ENCODE measurements at places on chromosomes 13 and 19.

- no peak for DNase-seq
Observed at GRCh38 chr13:79562557-79562956, 81.6 kb downstream of the NDFIP2 start.

- DNase-seq = no peak
Observed at GRCh38 chr13:74329962-74330361, 195.8 kb upstream of the KLF12 start.

DNA sequence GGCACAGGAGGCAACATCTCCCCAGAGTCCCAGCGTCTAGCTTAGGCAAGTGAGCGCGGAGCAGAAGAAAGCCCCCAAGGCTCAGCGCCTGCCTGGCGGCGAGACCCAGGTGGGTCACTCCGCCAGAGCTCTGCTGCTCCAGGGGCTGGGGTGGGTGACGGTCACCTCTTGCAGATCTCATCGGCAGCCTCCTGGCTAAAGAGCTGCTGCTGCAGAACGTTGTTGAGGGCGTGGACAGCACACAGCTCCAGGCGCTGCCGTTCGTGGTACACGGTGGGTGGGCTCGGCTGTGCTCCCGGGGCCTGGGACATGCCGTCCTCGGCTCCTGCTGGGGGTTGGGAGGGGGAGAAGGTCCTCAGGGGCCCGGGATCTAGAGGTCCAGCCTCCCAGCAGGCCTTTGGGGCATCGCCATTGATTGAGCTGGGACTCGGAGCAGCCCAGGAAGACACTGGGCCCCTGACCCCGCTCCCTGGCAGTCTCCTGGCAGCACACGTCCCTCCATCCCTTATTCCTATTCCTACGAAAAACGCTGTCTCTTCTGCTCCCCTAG, 795 bp downstream of the JOSD2 start:
- no peak for DNase-seq

DNA sequence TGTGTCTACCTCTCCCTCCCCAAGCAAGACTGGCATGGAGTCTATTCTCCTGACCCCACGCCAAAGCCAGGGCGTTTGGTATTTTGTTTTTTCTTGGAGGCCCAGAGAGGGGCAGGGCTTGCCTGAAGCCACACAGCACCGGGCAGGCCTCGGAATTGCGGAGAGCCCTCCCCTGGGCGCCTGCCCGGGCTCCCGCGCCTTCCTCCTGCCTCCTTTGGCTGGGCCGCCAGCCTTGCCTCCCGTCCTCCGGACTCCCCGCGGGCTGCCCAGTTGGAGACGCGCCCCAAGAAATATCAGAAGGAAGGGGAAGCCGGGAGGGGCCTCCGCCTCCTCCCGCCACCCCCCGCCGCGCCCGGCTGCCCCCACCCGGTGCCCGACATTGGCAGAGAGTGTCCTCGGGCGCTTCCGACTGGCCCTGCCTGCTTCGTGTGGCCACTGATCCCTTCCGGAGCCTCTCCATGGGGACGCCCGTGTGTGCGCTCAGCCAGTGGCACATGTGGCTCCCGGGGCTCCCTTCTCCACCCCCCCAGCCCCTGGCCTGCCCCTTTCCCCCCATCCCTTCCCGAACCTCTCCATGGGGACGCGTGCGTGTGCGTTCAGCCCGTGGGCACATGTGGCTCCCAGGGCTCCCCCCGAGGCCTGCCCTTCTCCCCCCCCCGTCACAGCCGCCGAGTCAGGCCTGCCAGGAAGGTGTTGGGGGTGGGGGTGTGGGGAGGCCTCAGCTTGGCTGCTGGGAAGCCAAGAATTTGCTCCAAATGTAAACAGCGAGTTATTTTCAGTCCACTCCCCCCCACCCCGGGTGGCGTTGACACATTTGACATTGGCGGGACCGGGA, 37.3 kb downstream of the NFIC start:
- no peak for DNase-seq

DNA sequence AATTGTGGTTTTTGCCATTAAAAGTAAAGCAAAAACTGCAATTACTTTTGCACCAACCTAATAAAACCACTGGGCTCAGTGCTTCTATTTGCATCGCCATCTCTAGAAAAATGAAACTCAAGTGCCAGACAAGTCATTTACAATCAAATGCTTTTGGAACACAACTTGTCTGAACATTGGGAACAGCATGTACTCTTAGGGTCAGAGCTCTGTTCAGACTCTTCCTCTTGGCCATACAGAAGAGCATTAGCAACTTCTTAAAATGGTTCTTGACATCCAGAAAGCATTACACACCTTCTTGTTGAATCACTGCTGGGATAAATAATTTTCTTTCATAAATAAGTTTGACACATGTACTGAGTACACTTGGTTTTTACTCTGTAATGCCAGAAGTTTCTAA, 272.5 kb downstream of the DCLK1 start:
- no peak for DNase-seq

DNA sequence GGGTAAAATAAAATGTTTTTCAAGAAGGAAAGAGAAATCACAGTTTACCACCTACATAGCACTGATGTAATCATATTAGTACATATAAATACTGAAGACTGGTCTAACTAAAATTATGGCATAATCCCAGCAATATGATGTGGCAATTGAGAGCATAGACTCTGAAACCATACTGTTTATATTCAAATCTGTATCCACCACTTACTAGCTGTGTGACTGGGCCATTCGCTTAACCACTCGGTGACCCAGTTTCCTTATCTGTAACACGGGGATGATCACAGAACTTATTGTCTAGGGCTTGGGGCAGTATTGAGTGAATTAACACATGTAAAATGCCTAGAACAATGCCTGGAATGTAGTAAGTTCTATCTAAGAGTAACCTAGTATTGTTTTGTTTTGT, 13.1 kb upstream of the GTF3A start:
- no peak for DNase-seq

- DNase-seq = no peak
Observed at GRCh38 chr13:22276616-22277015, 605.7 kb downstream of the FGF9 start.

DNA sequence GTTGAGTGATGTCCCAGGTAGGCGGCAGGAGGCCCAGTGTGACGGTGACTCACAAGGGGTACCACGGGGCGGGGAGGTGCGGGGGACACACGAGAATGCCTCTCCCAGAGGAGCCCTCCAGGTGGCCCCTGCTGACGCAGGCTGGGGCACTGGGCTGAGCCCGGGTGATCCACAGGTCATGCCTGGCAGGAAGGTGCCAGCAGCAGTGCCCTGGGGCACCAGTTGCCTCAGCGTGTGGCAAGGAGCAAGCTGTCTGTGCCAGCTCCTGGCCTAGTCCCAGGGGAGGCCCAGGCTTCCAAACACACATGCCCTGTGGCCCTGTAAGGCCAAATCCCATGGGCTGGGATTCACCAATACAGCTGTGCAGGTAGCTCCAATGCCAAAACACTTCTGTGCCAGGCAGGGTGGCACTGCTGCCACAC, 28.0 kb downstream of the AKT2 start:
- DNase-seq = no peak

DNA sequence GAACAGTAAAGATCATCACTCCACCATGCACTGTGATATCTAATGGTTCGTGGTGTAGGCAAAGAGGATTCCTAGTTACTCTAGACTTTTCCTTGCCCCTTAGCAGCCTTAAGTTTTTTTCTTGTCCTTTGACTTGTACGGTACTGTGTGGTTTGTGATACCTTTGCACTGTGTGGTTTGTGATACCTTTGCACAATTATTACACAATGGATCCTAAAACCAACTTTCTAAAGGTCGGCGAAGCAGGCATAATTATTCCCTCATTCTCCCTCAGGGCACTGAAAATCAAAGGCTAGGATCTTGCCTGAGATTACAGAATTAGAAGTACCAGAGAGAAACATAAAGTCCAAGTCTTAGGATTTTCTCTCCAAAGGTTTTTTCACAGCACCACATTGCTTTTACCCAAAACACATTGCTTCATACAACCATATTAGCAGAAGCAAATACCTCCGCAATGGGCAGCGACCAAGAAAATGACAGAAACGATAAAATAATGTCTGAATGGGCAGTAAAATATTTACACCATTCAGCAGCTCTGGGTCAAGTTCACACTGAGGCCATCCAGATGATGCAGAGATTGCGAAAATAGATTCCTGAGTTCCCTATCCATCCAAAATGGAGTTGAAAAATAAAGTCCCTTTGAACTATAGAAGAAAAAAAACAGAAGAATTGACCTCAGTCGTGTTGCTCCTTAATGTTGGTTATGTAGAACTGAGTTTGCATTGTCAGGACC, 106.4 kb downstream of the FGF14 start:
- no peak for DNase-seq

GRCh38 chr13:44293908-44294735, 79.5 kb upstream of the SERP2 start:
- DNase-seq = no peak

DNA sequence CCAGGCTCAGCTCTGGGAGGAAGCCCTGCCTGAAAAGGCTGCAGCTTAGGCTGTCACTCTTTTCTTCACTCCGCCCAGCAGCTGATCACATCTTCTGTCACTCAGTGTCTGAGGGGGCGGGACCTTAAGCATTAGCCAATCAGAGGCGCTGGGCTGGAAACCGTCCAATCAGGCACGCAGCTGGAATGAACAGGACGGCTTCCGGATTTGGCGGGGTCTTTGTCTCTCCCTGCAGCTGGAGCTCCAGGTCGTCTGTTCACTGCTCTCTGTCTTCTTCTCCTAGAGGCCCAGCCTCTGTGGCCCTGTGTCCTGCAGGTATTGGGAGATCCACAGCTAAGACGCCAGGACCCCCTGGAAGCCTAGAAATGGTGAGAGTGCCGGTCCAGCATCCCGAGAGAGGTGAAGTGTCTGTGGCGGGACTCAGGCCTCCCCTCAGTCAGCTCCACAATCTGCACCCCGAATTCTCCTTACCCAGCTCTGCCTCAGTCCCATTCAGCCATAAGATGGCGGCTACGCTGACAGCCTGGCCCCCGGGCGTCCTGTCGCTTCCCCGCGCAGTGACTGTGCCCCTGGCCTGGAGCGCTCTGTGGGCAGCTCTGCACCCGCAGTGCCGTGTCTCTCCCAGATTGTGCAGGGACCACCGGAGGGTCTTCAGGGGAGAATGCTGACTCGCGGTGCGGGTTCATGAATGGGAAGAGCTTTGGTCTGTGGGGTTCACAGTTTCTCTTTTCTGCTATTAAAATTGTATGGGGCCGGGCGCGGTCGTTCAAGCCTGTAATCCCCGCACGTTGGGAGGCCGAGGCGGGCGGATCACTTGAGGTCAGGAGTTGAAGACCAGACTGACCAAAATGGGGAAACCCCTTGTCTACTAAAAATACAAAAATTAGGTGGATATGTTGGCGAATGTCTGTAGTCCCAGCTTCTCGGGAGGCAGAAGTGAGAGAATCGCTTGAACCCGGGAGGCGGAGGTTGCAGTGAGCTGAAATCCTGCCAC, at the start of gene ZNF66:
Gene ZNF66, plus strand, starts transcription at position 222 of the 994 bp plus-strand sequence. Its CDS starts 144 bp downstream, at position 366.
- peak; percentile 1 for DNase-seq

DNA sequence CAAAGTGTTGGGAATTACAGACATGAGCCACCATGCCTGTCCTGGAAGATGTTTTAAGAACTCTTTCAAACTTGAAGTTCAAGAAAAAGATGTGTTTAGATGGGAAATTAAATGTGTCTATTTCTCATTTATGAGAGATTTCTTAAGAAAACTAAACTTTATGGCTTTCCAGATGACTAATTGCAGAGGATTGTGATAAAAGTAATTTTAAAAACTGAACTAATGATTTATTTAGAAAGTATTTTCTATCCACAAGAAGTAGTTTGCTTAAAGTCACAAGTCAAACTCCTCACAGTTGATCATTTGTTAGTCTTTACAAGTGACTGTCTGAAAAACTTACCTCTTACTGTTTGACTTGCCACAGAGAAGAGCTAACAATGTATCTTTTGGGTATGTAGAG, 89.6 kb upstream of the SPRY2 start:
- no peak for DNase-seq

- DNase-seq = no peak
Observed at GRCh38 chr19:18943465-18943864, 2.4 kb upstream of the HOMER3 start.

DNA sequence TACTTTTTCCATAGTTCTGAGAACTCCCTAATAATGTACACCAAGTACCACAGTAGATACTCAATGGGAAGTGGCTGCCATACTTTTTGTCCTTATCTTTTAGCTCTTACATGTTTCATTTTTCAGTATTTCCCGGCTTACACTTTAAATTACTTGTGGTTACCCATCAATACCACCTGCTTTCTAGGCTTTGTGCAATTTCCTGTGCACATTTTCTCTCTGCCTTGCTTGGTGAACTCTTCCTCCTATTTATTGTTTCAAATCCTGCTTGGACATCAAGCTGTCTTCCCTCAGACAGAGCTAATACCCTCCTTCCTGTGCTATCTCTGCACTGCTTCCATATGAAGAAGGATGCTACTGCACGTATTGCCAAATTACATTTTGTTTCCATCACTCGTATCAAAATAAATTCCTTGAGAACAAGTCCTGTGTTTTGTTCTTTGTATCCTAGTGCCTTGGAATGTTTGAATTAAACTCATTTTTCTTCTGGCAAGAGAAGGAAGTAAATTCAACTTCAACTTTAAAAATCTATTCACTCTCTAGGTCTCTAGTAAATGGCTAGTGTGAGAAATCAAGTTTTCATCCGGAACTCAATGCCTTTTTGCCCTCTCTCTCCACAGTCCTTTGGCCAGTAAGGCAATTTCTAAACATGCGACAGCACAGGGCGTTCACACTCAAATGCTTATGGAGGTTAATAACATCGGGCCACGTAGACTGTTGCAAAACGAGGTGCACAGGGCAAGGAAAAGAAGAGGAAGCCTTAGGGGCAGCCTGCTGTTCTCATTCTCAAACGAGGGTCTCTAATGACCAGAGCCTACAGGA, 5.6 kb downstream of the ZAR1L start:
- no peak for DNase-seq

GRCh38 chr13:68261105-68261504, 1031.0 kb upstream of the PCDH9 start:
- no peak for DNase-seq

- DNase-seq = no peak
Observed at GRCh38 chr19:55519451-55520311, 17.3 kb downstream of the SBK2 start.

GRCh38 chr19:13212759-13213330, 62.6 kb downstream of the IER2 start:
- no peak for DNase-seq

GRCh38 chr13:105672881-105673280, 862.6 kb downstream of the EFNB2 start:
- no peak for DNase-seq

DNA sequence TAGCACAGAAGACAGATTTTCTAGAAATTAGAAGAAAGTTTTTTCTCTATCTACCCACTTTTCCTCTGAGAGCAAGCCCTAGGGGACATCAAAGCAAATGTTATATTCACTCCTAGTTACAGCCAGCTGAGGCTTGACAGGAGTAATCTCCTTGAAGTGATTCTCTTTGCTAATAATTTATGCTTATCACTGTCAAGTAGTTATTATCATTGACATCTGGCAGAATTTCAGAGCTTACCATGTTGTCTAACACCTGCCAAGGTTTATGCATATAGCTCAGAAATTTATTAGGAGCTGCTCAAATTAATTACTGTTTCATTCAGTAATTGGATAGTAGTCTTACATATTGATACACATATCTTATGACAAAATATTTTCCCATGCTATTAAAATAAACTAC, 465.9 kb upstream of the ATXN8OS start:
- DNase-seq = no peak
